SJSA1 (cell line): ENCODE measurements at places on chromosomes 13 and 19.

- DNase-seq = no peak
Measured at GRCh38 chr19:46613525-46613924, 11.4 kb downstream of the PTGIR start.

- no peak for DNase-seq
Measured at GRCh38 chr13:94542917-94543316, 53.0 kb downstream of the TGDS start.

- peak; percentile 34 for DNase-seq
Measured at GRCh38 chr19:16628984-16629691, 1.1 kb upstream of the MED26 start.

DNA sequence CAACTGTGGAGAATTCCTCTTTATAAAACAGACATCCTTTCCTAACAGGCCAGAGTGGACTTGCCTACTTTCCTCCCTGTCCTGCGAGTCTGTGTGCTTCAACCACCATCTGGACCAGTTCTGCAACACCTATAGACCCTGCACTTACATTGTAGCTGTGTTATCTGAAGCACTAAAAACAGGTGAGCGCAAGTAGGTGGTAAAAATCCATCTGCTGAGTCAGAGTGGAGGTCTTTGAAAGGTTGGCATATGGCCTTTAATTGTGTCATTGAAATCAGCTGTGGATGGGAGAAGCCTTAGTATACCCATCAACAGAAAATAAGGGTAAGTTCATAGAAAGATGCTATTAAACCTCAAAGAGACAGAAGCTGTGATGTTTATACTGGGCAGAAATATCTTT, 7.6 kb upstream of the NALCN start:
- DNase-seq = no peak

DNA sequence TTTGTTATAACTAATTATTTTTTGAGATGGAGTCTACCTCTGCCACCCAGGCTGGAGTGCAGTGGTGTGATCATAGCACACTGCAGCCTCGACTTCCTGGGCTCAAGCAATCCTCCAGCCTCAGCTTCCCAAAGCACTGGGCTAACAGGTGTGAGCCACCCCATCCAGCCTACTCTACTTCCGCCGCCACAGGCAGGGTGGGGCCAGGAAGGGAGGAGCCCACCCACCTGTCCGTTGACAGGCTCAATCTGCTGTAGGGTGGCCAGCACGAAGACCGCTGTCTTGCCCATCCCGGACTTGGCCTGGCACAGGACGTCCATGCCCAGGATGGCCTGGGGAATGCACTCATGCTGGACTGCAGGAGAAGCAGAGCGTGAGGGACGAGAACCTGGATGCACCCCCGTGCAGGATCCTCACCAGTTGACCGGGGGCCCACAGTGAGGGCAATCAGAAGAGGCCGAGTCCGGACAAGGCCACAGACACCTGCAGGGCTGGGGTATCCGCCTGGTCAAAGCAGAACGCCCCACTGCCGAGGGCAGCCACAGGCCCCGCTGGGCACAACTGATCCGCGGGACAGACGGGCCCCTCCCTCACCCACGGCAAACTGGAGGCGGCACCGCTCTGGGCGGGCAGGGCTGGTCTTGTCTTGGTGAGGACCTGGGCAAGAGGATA, 6.7 kb downstream of the DDX39A start:
- DNase-seq = no peak

- no peak for DNase-seq
Measured at GRCh38 chr13:94987081-94987480, 274.7 kb upstream of the SOX21 start.

DNA sequence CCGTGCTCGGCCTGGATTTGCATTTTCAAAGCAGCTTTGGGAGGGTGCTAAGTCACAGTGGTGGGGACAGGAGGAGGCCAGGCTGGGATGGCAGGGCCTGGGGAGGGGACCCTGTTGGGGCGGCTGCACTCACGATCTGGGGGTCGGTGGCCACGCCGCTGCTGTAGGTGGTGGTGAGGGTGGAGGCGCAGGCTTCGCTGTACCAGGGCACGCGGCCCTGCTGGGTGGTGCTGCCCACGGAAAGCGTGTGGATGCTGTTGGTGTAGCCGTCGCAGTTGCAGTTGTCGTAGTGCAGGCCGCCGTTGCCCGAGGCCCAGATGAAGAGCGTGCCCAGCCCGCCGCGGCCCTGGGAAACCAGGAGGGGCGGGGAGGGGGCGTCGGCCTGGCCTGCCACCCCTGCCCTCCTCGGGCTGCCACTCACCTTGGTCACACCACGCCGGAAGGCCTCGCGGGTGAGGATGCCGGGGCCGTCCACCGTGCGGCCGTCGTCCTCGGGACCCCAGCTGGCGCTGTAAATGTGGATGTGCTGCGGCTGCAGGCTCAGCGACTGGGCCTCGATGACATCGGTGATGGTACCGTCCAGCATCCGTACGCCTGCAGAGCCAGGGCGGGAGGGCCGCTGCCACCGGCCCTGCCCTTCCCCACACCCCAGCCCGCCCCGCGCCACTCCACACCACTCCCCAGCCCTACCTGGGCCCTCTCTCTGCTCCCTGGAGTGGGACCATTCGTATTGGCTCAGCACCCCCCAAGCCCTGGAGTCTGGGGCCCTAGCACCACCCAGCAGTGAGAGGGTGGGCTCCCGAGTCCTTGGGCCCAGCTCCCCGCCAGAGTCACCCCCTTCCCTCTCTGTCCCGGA, 3.2 kb downstream of the PCSK4 start:
- no peak for DNase-seq

GRCh38 chr13:105047676-105048295, 1487.7 kb downstream of the EFNB2 start:
- DNase-seq = no peak

- DNase-seq = no peak
Measured at GRCh38 chr13:74731731-74732130, 597.5 kb upstream of the KLF12 start.

- DNase-seq = no peak
Measured at GRCh38 chr13:20006206-20006605, 47.7 kb downstream of the ZMYM2 start.

GRCh38 chr19:41428481-41428859, 1.3 kb upstream of the B3GNT8 start:
- no peak for DNase-seq

GRCh38 chr19:47842941-47843340, 16.1 kb upstream of the TPRX2 start:
- DNase-seq = no peak

GRCh38 chr19:32691291-32691951, at the start of gene NUDT19:
NUDT19 (plus strand) TSS chr19:32691821; CDS start chr19:32691961, 140 bp downstream.
- peak; percentile 85 for DNase-seq

GRCh38 chr13:77574096-77574495, 38.6 kb downstream of the SCEL start:
- DNase-seq = no peak

GRCh38 chr19:46756544-46756888, 10.3 kb upstream of the STRN4 start:
- DNase-seq = no peak
